ENCODE measurements at places on chromosomes 7 and 10. TPM values are rescaled to one million over a fixed set of nuclear protein-coding genes. Genes with fewer than 3 reads are reported as not detected.

IFIT1B gene
- total RNA-seq, result not detected

- peak; percentile 69 for DNase-seq
Measured at GRCh38 chr10:43255634-43256431, 11.0 kb downstream of the RASGEF1A start.

DNA sequence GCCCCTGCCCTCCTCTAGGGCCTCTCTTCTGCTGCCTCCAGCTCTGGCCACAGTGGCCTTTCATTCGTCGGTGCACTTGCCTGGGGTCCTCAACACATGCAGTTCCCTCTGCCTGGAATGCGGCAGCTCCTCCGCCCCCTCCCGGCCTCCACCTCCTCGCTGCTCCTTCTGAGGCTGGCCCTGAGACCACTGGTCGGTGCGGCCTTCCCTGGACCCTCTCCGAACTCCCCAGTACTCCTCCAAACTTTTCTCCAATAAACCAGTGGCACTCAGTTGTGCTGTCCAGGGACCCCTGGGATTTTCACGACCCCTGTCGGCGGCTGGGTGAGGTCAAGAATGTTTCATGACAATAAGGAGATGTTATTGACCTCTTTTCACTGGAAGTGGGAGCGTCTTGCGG is 53.5 kb downstream of the BMS1 start:
- no peak for DNase-seq

MLXIPL gene
- total RNA-seq, result not detected

GRCh38 chr7:36790311-36790787 is 66.1 kb upstream of the AOAH start:
- no peak for DNase-seq

NUP42 gene
- 32.6 TPM for total RNA-seq

All from activated CD8-positive, alpha-beta T cell treated with anti-CD3 and anti-CD28 coated beads for 36 hours (primary cell).